Progenitor cell of endocrine pancreas (in vitro differentiated cells): ENCODE measurements at places on chromosomes 1 and 21.

GRCh38 chr1:162218546-162218945 is 149.1 kb downstream of the NOS1AP start:
- no peak for DNase-seq

DNA sequence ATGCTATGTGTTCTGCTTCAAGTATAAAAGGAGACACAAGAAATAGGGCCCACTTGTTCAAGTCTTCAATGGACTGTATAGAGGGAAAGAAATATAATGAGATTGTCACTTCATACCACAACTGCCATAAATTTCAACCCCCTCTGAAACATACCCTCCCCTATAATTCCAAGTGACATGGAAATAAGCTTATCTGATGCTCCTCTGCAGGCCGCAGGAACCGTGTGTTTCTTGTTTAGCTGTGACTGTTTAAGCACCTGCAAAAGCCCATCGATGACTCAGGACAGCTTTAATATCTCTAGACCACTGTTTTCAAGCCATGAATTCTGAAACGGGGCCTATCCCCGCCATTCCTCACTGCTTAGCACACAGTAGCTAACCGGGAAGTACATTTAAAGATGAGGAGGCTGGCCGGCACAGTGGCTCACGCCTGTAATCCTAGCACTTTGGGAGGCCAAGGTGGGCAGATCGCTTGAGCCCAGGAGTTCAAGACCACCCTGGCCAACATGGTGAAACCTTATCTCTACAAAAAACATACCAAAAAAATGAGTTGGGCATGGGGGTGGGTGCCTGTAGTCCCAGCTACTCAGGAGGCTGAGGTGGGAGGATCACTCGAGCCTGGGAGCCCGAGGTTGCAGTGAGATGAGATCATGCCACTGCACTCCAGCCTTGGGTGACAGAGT is 4.2 kb downstream of the HLCS start:
- DNase-seq = no peak

GRCh38 chr1:154328318-154329151 is 3.2 kb downstream of the ATP8B2 start:
- peak; percentile 63 for DNase-seq

DNA sequence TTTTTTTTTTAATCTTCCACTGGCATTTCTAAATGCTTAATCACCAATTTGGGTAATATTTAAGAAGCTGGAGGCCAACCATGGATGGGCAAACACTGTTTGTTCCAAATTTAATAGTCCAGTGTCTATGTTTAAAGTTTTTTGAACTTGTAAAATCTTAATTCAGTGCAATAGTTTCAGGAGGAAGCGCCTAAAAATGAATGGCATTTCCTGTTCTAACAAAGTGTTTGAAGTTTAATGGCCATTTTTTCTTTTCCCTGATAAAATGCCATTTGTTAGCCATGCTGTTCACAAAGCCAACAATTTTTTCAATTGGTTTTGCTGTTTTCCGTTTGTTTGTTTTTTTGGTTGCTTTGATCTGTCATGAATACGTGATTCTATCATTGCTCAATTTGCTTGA is 552.1 kb downstream of the LMO4 start:
- no peak for DNase-seq

DNA sequence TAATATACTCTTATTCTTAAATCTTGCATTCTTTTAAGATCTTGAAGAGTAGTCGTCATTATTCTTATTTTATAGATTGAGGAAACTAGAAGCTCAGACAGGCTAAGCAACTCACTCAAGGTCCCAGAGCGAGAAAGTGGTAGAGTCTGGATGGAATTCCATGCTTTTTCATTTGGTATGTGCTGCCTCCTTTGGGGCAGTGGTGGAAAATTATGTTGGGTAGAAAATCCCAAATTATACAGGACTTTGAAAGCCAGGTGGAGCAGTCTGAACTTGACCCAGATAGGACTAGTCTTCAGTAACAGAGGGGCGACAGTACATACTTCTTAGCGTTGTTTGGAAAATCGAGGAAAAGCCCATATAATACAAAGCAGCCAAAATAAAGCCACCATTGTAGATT is 205.6 kb downstream of the ATG4C start:
- no peak for DNase-seq

DNA sequence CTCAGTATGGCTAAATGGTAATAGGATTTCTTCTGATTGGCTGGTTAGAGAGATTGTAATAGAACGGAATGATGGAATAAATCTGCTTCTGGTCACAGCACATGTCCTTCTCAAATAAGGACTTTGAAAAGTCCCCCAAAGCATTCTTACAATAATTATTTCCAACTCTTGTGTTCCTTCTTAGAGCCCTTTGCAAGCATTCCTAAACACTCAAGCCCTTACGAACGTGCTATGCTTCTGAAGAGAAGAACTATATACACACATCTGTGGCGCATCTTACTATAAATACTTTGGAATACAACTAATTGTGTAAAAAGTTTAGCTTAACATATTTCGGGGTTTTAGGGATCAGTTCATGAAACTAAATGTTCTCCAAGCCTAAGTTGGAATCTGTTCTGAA is 25.6 kb downstream of the CLIC4 start:
- DNase-seq = no peak

DNA sequence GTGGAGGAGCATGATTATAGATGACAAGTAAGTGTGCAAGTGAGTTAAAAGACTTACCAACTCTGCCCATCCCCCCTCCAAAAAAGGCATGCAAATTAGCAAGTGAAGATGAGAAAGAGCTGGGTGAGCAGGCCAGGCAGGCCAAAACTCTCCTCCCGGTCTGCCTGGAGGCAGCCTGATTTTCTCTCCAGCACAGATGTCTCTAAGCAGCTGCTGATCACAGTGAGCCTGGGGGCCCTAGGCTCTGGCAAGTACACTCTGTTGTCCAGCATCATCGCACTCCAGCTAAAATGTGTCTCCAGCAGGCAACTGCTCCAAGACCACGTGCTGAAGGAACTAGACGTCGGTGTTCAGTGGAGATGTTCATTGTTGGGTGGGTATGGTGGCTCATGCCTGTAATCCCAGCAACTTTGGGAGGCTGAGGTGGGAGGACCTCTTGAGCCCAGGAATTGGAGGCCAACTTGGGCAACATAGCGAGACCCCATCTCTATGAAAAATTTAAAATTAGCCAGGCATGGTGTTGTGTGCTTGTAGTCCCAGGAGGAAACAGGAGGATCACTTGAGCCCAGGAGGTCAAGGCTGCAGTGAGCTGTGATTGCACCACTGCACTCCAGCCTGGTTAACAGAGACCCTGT is 56.7 kb upstream of the PUM1 start:
- no peak for DNase-seq

DNA sequence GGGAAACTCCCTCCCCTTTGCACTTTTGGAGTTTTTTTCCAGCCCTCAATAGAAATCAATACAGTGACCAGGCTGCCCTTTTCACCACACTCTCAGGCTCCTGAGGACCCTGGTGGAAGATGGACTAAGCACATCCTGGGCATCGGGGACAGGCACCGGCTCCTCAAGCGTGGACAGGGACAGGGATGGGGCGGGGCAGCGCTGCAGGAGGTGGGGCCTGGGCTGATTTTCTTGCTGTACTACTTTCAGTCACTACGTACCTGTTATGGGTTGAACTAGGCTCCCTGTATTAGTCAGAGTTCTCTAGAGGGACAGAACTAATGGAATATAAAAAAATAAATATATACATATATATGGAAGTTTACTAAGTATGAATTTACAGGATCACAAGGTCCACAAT is 2.5 kb downstream of the MX2 start:
- no peak for DNase-seq

DNA sequence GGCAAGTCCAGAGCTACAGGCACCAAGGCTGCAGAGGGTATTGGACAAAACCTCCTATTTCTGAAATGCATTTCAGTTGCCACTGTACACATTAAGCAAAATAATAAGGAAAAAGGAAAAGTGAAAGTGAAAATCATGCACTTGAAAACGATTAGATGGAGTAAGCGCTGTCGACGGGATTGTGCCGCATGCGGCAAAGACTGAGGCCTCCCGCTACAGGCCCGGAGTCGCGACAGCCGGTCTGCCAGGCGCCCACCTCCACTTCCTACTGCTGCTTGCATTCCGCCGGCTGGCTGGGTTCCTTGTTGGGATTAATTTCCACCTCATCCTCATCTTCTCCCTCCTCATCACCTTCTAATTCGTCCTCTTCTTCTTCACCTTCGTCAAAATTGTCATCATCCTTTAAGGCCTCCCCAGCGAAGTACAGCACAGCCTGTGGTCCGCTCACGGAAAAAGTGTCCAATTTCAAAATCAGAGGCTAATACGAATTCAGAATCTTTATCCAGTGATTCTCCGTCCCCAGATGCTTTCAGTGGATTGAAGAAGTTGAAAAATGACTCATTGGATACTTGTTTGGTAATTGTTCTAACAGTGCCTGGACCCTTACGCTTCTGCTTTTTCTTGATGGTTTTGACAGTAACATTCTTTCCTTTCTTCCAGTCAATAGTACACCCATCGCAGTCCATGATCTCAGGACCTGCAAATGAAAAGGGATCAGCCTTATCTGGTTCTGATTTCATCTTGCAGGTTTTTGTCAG is 38.0 kb downstream of the CD58 start:
- DNase-seq = no peak

- no peak for DNase-seq
Measured at GRCh38 chr1:41382480-41383090, 21.4 kb downstream of the FOXO6 start.

DNA sequence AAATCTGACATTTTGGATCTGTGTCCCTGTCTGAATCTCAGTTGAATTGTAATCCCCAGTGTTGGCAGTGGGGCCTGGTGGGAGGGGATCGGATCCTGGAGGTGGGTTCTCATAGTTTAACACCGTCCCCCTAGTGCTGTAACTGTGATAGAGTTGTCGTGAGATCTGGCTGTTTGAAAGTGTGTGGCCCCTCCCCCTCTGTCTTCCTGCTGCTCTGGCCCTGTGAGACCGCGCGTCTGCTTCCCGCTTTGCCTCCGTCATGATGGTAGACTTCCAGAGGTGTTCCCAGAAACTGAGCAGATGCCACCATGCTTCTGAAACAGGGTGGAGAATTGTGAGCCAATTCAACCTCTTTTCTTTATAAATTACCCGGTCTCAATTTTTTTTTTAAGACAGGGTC is 25.0 kb downstream of the AGPAT3 start:
- DNase-seq = no peak

- DNase-seq = peak; percentile 49
Measured at GRCh38 chr1:232084584-232085223, 458.1 kb downstream of the DISC1 start.

- no peak for DNase-seq
Measured at GRCh38 chr1:53633073-53633704, 105.8 kb downstream of the GLIS1 start.

DNA sequence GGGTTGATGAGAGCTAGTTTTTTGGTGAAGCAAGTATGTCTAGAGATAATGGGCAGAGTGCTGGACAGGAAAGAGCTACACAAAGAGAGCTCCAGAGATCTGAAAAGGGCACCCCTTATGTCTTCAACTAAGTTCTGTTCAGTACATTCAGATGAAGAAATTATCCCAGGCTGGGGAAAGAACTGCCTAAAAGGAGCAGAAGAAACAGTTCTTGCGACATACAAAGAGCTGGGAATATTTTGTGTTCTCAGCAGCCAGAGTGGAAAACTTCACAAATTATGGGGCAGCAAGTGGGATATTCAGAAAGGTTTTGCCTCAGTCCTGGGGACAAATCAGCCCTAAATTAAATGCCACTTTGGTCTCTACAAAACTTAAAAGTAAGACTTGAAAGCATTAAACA is 17.4 kb upstream of the CCN1 start:
- DNase-seq = no peak

GRCh38 chr1:2800664-2801045 is 838 bp downstream of the TTC34 start:
- no peak for DNase-seq

GRCh38 chr1:22641247-22641646 is 2.2 kb upstream of the C1QC start:
- DNase-seq = no peak

DNA sequence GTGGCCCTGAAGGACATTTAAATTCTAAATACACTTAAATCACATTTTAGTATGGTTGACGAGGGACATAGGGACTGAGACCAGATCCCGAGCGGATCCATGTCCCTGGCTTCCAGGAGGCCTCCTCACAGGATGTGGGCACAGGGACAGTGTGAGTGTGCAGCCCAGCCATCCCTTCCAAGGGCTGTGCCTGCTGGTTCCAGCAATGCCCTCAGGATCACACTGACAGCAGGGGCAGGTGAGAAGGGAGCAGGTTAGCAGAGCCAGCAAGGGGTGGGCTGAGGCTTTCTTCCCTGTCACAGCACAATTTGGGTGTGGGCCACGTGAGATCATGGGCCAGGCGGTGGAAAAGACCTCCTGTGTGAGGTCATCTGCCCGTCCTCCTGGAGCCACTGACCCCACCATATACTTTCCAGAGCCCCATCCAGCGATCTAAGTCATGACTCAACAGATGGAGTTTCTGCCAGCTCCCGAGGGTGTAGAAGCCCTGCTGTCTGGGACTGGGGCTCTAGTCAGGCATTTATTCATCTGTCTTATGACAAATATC is 37.0 kb upstream of the PRSS38 start:
- no peak for DNase-seq

GRCh38 chr1:37782491-37782890 is 11.2 kb upstream of the MANEAL start:
- DNase-seq = no peak

- no peak for DNase-seq
Measured at GRCh38 chr1:192378878-192379277, 62.1 kb downstream of the RGS21 start.

GRCh38 chr21:33189824-33190223 is 39.9 kb upstream of the IFNAR2 start:
- DNase-seq = no peak

- no peak for DNase-seq
Measured at GRCh38 chr1:11188381-11188780, 774 bp upstream of the ANGPTL7 start.

DNA sequence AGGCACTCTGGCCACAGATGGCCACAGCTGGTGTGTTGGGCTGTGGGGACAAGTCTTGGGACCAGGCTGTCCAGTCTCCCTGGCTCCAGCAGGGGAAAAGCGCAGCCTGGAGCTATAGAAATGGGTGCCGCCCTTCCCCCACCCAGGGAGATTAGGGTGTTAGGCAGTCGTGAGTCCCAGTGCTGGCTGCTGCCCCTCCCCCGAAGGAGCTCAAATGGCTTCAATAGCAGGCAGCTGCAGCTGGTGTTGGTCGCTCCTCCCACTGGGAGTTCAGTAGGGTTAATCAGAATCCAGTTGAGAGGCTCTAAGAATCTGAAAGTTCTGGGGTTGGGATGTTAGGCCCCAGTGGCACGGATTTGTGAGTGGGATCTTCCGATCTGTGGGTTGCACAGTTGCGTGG is 595.6 kb upstream of the PKN2 start:
- DNase-seq = no peak

- no peak for DNase-seq
Measured at GRCh38 chr1:221712776-221713431, 29.0 kb downstream of the DUSP10 start.
